ENCODE measurements at places on chromosomes 5 and 9.

DNA sequence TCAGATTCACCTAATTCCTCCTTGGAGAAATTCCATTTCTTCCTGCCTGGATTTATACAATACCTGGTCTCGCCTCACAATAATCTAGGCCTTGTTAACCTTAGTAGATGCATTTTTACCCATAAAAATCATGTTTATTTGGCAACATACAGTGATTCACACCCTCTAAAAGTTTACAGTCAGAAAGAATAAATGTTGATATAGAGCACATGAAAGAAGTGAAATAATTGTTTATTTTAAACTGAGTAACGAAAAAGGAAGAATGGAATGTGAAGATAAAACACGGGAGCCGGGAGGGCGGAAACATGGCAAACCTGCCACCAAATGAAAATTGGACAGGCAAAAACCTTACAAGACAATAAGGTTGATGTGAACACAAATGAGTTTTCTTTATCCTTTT, 28.9 kb upstream of the KCNN2 start:
- H3K4me3 ChIP-seq, result no peak overlapping the region
- no peaks in the 10 kb centered on the region for H3K36me3 ChIP-seq
- H3K27me3 ChIP-seq, result no peaks in the 10 kb centered on the region

- H3K36me3 ChIP-seq, result no peaks in the 10 kb centered on the region
- DNase-seq, result peak; percentile 67
- H3K4me1 ChIP-seq, result peaks cover 7% of the 10 kb centered on the region
- peak within 1 kb of the TSS; percentile 81 for H3K27ac ChIP-seq
Measured at GRCh38 chr5:170861917-170862766, at the start of gene RANBP17. Gene RANBP17, plus strand, starts transcription at chr5:170862018.

GRCh38 chr9:89597711-89598362, 7.0 kb upstream of the GADD45G start:
- peaks cover 3% of the 10 kb centered on the region for H3K4me1 ChIP-seq
- H3K27ac ChIP-seq, result no peak overlapping the region
- H3K4me3 ChIP-seq, result no peak overlapping the region
- DNase-seq, result peak; percentile 59
- no peaks in the 10 kb centered on the region for H3K36me3 ChIP-seq
- H3K27me3 ChIP-seq, result peaks cover 36% of the 10 kb centered on the region

- no peak overlapping the region for H3K4me3 ChIP-seq
- H3K4me1 ChIP-seq, result no peaks in the 10 kb centered on the region
- no peak overlapping the region for H3K27ac ChIP-seq
- H3K36me3 ChIP-seq, result peaks cover 63% of the 10 kb centered on the region
- DNase-seq, result peak; percentile 26
- H3K27me3 ChIP-seq, result no peaks in the 10 kb centered on the region
Measured at GRCh38 chr5:38905516-38905915, 59.7 kb downstream of the OSMR start.

DNA sequence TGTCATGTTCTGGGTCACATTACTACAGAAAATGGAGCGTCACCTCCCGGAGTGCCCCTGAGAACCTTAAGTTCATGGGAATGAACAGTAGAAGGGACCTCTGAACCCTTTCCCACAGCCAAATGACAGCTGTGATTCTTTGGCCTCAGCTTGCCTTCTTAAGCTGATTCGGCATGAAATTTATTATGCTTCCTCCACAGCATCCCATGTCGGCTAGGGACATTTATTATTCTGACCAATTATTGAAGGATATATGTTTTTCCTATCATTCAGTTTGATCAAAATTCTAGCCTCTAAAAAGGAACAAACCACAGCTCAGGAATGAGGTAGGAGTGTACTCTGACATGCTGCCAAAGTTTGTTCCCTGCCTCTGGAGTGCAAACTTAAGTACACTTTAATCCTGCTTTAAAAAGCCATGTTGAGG, 440.6 kb downstream of the CETN3 start:
- no peaks in the 10 kb centered on the region for H3K36me3 ChIP-seq
- no peaks in the 10 kb centered on the region for H3K4me1 ChIP-seq
- no peak overlapping the region for H3K27ac ChIP-seq
- no peak overlapping the region for H3K4me3 ChIP-seq
- H3K27me3 ChIP-seq, result no peaks in the 10 kb centered on the region
- DNase-seq, result no peak

DNA sequence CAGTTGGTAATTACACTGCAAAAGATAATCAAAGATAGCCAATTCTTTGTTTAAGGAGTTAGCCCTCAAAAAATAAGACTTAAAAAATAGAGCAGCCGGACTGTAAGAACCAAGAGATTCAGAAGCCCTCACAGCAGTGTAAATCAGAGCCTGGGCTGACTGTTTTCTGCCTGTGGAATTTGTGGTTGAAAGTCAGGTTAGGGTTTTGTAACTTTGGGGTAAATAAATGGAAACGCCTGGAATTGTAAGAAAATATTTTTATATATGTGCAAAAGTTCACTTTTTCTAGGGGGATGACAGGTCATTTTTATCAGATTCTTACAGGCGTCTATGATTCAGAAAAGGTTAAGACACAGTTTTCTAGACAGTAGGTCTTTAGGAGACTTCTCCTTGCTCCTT, 35.6 kb downstream of the KLHL3 start:
- no peak overlapping the region for H3K4me3 ChIP-seq
- H3K4me1 ChIP-seq, result peaks cover 2% of the 10 kb centered on the region
- H3K27me3 ChIP-seq, result no peaks in the 10 kb centered on the region

- H3K27ac ChIP-seq, result no peak overlapping the region
- no peaks in the 10 kb centered on the region for H3K36me3 ChIP-seq
- H3K27me3 ChIP-seq, result no peaks in the 10 kb centered on the region
- H3K4me1 ChIP-seq, result no peaks in the 10 kb centered on the region
- peak; percentile 19 for DNase-seq
- H3K4me3 ChIP-seq, result no peak overlapping the region
Measured at GRCh38 chr9:68472119-68472518, 68.6 kb downstream of the TMEM252 start.

Data from IMR-90 (cell line).